Ovary (tissue), 10 donors: ENCODE measurements at places on chromosomes 7 and 10.

- no peaks in the 10 kb centered on the region for H3K36me3 ChIP-seq
- DNase-seq = no peak
- no peaks in the 10 kb centered on the region for H3K27me3 ChIP-seq
- H3K4me1 ChIP-seq = no peaks in the 10 kb centered on the region
Observed at GRCh38 chr10:28370107-28370835, 67.4 kb upstream of the MPP7 start.

DNA sequence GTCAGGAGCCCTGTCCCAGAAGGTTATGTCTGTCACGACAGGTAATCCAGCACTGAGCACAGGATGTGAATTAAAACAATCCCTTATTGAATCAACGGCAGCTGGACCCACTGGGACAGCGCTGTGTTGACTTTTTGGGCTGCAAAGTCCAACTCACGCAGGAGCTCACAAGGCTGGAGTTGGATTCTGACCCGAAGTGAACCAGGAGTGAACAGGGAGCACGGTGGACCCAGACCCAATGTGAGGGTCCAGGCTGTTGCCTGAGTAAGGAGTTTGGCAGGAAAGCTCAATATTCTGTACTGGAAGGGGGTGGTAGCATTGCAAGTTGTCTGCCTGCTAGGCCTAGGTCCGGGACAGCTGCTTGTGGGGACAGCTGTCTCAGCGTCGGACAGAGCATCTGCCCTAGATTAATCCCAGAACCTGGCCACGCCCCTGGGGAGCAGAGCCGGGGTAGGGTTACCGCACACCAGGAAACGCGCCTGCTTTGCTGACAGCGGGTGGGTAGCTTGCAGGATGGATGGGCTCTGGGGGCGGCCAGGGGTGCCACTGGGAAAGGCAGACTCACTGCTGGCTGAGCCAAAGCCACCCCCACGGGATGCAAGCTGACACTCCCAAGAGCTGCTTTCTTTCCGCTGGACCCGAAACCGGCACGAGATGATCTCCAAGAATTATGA, 24.0 kb downstream of the COL26A1 start:
- no peak overlapping the region for H3K4me3 ChIP-seq
- no peaks in the 10 kb centered on the region for H3K36me3 ChIP-seq
- H3K4me1 ChIP-seq = no peaks in the 10 kb centered on the region
- DNase-seq = no peak

GRCh38 chr7:20831451-20831850, 44.8 kb upstream of the SP8 start:
- no peak overlapping the region for H3K4me3 ChIP-seq
- no peak for DNase-seq
- H3K4me1 ChIP-seq = no peaks in the 10 kb centered on the region

DNA sequence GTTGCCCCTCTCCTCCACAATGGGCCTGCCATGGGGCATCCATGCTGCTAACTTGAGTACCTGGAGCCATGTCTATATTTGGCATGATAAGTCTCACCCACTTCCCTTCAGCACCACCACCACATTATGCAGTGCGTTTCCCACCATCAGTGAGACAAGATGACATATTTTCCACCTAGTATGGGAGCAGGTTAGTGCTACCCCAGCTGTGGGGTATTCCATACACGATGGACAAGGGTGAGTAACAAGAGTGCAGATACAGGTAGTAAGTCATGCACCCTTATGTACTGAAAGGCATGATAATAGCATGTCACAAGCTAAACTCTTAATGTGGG, 21.2 kb upstream of the OR2AE1 start:
- H3K27me3 ChIP-seq = no peaks in the 10 kb centered on the region
- no peak for DNase-seq
- H3K4me3 ChIP-seq = no peak overlapping the region
- H3K27ac ChIP-seq = no peak overlapping the region
- no peaks in the 10 kb centered on the region for H3K36me3 ChIP-seq

DNA sequence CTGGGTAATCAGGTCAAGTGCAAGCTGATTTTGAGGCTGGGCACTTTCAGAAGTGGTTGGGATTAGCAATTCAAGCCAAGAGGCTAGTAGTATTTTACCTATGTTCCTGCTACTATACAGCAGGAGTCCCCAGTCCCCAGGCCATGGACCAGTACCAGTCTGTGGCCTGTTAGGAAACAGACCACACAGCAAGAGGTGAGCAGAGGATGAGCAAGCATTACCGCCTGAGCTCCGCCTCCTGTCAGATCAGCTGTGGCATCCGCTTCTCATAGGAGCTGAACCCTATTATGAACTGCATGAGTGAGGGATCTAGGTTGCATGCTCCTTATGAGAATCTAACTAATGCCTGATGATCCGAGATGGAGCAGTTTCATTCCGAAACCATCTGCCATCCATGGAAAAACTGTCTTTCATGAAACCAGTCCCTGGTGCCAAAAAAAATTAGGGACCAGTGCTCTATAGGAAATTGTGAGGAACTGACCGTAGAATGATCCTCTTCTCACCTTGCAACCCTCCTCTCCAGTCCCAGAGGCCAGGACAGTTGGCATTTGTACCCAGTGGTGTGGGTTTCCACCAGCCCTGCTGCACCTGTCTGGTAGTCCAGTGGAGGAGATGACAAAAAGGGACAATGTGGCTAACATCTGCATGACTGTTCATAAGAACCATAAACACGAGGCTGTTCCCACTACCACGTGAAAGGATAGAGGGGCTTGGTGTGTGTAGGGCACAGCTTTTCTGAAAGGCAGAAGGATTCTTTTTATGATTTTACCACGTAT, 172.5 kb downstream of the KIAA1217 start:
- DNase-seq = no peak
- H3K4me1 ChIP-seq = peaks cover 1% of the 10 kb centered on the region
- no peak overlapping the region for H3K27ac ChIP-seq

DNA sequence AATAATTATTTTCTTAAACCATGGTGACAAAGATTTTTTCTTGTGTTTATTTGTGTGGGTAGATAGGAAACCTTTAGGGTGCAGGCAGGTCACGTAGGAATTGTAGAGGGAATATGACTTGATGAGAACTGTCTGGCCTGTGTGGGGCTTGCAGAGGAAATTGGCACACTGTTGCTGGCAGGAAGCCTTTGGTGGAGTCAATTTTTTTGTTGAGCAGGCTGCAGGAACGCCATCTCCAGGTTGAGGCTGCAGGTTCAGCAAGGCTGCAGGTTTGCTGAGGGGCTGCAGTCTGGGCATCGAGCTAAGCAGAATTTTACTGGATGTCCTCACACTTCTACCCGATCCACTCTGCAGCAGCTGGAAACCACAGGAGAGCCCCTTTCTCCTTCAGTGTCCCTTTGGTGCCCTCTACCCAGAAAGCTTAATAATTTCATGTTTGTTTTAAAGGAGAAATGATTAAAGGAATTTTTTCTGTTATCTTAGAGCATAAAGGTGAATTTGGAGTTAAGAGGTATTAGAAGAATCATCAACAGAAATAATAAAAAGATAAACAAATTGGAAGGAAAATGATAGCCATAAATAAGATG, 37.0 kb downstream of the TBC1D12 start:
- no peak overlapping the region for H3K27ac ChIP-seq
- H3K4me1 ChIP-seq = no peaks in the 10 kb centered on the region
- no peaks in the 10 kb centered on the region for H3K27me3 ChIP-seq
- no peaks in the 10 kb centered on the region for H3K36me3 ChIP-seq
- H3K4me3 ChIP-seq = no peak overlapping the region

- H3K27me3 ChIP-seq = no peaks in the 10 kb centered on the region
- no peaks in the 10 kb centered on the region for H3K36me3 ChIP-seq
- no peak for DNase-seq
- H3K4me1 ChIP-seq = no peaks in the 10 kb centered on the region
- H3K4me3 ChIP-seq = no peak overlapping the region
Observed at GRCh38 chr7:4159761-4160554, 522.1 kb upstream of the FOXK1 start.

DNA sequence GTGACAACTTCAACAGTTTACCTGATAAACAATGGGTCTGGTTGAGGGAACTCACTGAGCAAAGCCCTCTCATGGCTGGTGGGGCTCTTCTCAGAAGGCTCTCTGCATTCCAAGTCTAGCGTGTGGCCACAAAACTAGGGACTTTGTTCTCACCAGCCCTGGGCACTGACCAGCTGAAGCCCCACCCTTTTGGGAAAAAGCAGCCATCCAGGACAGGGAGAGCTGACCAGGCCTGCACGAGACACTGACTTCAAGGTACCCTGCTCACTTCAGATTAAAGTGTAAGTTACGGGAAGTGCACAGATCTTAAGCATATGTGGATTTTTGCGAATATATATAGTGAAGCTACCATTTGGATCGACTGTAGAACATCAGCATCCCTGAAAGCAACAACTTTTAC, 67.4 kb upstream of the LRRC4 start:
- H3K4me3 ChIP-seq = no peak overlapping the region
- H3K36me3 ChIP-seq = no peaks in the 10 kb centered on the region
- no peak for DNase-seq
- H3K4me1 ChIP-seq = peaks cover 2% of the 10 kb centered on the region
- no peak overlapping the region for H3K27ac ChIP-seq

GRCh38 chr10:125757742-125758141, 17.9 kb downstream of the MMP21 start:
- H3K4me1 ChIP-seq = no peaks in the 10 kb centered on the region
- H3K36me3 ChIP-seq = no peaks in the 10 kb centered on the region
- no peak overlapping the region for H3K4me3 ChIP-seq
- no peaks in the 10 kb centered on the region for H3K27me3 ChIP-seq
- H3K27ac ChIP-seq = no peak overlapping the region

GRCh38 chr10:119642556-119643111, 8.5 kb upstream of the BAG3 start:
- no peaks in the 10 kb centered on the region for H3K27me3 ChIP-seq
- no peak overlapping the region for H3K27ac ChIP-seq
- H3K36me3 ChIP-seq = no peaks in the 10 kb centered on the region
- no peak for DNase-seq
- no peaks in the 10 kb centered on the region for H3K4me1 ChIP-seq
- H3K4me3 ChIP-seq = no peak overlapping the region

GRCh38 chr7:90842430-90842788, 246.3 kb downstream of the CDK14 start:
- no peak overlapping the region for H3K4me3 ChIP-seq
- peaks cover 5% of the 10 kb centered on the region for H3K4me1 ChIP-seq
- H3K27me3 ChIP-seq = no peaks in the 10 kb centered on the region
- no peak for DNase-seq
- no peak overlapping the region for H3K27ac ChIP-seq

DNA sequence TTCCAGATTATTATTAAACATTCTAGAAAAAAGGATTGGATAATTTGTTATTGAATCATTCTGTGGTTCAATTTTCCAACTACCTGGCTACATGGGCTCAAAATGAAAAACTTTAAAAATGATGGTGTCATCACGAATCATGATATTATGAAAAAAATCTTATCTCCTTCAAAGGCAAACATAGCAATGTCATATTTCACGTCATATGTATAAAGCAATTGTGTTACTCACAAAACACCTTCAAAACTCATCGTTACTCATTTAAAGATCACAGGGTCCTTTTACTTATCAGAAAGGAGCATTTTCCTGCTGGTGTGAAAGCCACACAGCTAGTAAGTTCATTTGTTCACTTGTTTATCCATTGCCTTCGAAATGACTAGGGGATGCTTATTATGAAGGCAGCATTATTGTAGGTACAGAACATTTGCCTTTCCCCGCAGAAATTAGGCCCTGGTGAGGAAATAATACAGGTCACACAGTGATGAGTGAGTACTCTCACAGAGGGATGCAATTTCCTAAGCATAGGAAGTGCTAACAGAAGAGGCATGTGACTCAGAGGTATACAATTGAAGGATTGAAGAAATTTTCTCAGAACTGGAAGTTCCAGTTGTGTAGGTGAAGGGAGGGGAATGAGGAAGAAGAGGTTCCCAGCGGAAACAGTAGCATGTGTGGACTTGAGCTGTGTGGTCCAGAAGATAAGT, 478.7 kb downstream of the INHBA start:
- H3K4me1 ChIP-seq = no peaks in the 10 kb centered on the region
- no peaks in the 10 kb centered on the region for H3K27me3 ChIP-seq
- no peak for DNase-seq
- H3K27ac ChIP-seq = no peak overlapping the region
- no peaks in the 10 kb centered on the region for H3K36me3 ChIP-seq
- no peak overlapping the region for H3K4me3 ChIP-seq

- H3K27ac ChIP-seq = no peak overlapping the region
- H3K4me3 ChIP-seq = no peak overlapping the region
Observed at GRCh38 chr10:120598386-120598785, 141.4 kb downstream of the PLPP4 start.

- no peaks in the 10 kb centered on the region for H3K4me1 ChIP-seq
- H3K27me3 ChIP-seq = no peaks in the 10 kb centered on the region
- DNase-seq = no peak
- no peaks in the 10 kb centered on the region for H3K36me3 ChIP-seq
- no peak overlapping the region for H3K27ac ChIP-seq
Observed at GRCh38 chr10:43054593-43054992, 22.3 kb upstream of the RET start.

DNA sequence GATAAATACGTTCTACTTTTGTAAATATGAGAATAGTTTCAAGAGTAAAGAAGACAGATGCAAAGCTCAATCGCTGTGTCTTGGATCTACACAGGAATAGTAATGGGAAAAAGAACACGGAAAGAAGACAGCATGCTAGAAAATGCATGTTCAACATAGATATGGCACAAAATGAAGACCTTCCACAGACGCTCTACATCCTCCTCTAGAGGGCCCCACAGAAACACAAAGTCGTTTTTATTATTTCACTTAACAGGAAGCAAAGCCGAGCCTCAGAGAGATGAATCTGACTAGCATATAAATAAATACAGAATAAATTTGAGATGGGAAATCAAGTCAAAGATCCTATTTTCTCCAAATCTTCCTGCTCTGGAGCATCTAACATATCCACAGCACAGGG, 292.6 kb downstream of the PARD3 start:
- H3K27ac ChIP-seq = no peak overlapping the region
- H3K4me1 ChIP-seq = peaks cover 5% of the 10 kb centered on the region
- H3K36me3 ChIP-seq = no peaks in the 10 kb centered on the region
- no peak overlapping the region for H3K4me3 ChIP-seq

GRCh38 chr10:120204877-120205276, 252.2 kb upstream of the PLPP4 start:
- H3K27ac ChIP-seq = no peak overlapping the region
- H3K4me3 ChIP-seq = no peak overlapping the region
